ENCODE measurements at places on chromosomes 2 and 18.

DNA sequence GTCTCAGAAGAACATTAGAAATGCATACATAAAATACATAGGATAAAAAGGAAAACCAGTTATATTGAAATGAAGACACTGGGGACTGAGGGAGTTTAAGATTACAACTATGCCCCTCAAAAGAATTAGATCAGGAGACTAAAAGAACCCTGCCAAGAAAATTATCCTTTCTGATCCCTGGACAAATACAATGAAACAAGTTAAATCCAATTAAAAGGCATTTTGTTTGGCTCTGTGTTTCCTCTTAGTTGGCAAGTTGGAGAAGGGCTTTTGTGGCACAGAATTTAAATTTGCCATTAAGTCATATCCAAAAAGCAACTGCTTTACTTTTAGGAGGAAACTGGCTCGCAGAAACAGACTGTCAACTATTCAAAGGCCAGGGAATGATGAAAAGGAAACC lies 99.1 kb upstream of the CD302 start:
- no peak for DNase-seq

- no peak for DNase-seq
These were observed 70.7 kb downstream of the EML4 start for GRCh38 chr2:42239811-42240210.

DNA sequence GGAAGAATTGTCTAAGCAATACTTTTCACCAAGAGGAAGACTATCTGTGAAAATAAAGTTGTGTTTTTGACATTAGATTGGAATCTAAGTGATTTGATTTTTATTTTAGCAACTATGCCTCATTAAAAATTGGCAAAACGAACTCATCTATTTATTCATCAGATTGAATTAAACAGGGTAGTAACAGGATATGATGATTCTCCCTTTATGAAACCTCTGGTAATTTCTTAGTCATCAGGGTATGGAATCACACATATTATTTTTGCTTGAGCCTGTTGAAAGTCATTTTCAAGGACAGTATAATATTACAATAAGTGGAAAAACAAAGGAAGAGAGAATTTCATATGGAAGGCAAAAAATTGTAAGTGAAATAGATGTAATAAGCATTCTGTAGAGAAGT lies 22.0 kb downstream of the ZNF804A start:
- DNase-seq: no peak

- DNase-seq: no peak
These were observed 14.6 kb upstream of the KCNE4 start for GRCh38 chr2:223037445-223037800.

DNA sequence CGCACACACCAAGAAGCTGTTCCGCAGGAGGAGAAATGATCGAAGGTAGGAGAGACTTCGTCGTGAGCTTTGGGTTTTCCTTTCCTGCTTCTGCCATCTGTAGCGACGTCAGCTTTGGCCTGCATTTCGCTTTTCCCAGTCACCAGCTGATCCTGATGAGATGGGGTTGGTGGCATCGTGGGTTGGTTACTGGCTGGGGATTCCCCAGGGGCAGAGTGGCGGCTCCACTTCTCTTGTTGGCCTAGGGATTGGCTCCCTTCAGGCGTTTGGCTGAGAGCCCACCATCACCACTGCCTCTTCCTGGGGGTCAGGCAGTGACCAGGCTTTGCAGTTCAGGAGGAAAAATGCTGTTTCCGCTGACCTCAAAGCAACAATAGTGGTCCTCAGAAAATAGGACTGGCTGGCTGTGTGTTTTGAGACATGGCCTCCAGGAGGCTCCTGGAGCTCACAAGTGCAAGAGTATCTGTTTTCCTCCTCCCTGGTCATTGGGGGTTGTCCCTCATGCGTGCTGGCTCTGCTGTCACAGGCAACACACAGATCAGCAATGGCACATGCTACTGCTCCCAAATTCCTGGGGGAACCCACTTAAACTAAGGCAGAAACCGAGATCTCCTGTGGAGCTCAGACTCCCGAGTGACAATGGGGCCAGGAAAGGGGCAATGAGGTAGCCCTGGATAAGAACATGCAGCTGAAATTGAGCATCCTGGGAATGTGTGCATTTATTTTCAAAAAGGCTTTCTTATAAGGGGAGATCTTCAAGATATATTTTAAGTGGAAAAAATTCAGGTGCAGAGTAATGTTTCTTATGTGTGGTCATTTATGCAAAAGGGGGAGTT lies 173.0 kb downstream of the CTIF start:
- DNase-seq: no peak

GRCh38 chr18:55927831-55928230 lies 339.8 kb upstream of the TCF4 start:
- DNase-seq: no peak

DNA sequence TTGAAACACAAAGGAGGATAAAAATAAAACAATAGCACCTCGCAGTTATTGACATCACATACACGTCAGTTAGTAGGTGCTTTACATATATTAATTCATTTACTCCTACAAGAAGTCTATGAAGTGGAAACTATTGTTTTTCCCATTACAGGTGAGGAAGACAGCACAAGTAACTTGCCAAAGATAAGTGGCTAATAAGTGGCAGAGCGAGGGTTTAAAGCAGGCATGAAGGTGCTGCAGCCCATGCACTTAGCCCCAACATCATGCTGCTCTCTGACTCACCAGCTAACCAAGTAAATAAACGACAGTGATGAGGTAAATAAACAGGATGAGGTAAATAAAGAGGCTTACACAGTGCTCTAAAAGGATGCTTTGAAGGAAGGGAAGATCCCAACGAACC lies 498.6 kb upstream of the ZEB2 start:
- DNase-seq: no peak

DNA sequence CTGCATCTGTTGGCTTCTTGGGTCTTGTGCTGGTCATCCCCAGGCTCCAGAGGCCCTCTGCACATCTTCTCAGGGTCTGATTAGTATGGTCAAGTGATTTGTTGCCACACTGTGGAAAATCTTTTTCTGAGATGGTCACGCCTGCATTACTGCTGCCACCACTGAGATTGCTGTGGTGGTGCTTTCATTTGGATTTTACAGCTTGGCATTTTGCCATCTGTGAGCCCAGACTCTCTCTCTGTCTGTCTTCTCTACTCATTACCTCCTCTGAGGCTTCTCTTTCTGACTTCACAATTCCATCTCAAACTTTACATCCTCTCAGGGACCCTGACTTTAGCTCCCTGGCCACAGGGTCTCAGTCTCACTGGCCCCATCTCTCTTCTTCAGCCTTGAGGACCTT lies 154.6 kb downstream of the LRRTM1 start:
- no peak for DNase-seq

GRCh38 chr2:16744521-16744920 lies 78.9 kb upstream of the CYRIA start:
- DNase-seq: no peak
